Breast epithelium (tissue), 4 donors: ENCODE measurements at places on chromosomes 11 and 22.

DNA sequence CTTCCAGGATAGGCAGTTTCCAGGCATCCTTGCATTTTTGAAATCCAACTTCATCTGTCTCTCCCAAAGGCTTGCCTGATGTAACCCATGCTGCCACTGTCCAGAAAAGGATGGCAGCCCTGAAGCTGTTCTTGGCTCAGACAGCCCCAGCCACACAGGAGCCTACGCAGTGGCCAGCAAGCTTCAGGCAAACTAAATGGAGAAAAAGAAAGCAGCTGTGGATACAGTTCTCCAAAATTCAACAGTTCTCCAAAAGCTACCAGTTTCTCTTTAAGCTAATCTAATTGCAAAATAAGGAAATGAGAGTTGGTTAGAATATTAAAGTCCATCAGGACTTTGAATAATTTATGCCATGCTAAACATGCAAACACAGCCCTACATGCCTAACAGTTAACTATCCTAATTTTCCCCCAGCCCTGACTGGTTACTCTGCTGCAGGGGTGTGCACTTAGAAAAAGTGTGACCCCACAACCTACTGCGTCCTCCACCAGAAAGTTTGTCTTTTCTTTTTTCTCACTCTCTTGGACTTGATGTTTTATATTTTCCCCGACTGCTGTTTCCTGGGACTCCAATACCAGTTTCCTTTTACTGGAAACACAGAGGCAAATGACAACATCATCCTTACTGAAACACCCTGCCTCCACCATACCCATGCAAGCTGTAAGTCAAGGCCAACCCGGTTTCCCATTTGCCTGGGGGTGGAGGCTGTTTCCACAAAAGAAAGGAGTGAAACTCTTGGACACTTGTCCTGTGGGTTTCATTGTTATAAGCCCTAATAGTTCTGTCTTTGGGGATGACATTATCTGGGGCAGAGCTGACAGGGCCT, 69.1 kb upstream of the OR5AN1 start:
- no peak for DNase-seq

DNA sequence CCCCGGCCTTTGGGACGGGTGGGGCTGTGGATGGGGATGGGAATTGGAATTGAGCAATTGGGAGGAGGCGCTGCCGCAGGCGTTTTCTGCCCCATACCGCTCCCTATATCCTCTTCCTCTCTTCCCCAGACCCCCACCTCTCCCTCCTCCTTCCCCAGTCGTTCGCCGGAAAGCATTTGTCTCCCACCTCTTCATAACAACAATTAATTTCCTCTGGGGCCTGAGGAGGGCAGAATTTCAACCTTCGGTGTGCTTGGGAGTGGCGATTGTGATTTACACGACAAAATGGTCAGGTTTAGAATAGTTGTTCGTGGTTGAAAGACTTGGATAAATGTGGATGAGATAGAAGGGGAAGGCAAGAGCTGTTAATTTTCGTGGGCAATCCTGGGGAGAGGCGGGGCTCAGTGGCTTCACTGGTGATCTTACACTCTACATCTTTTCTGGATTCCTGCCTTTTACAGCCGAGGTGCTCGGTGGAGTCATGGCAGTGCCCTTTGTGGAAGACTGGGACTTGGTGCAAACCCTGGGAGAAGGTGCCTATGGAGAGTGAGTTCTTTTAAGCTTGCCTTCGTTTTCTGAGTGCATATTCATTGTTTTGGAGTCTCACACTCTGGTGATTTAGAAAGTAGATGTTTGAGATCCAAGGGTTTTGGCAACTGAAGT, 1.5 kb downstream of the CHEK1 start:
- no peak for DNase-seq

GRCh38 chr11:24739637-24740036, 242.8 kb downstream of the LUZP2 start:
- no peak for DNase-seq

- DNase-seq, result no peak
These were observed 1002.3 kb upstream of the TENM4 start for GRCh38 chr11:80443177-80443576.

GRCh38 chr22:33909911-33910310, 10.4 kb downstream of the LARGE1 start:
- no peak for DNase-seq

- no peak for DNase-seq
These were observed 4.0 kb downstream of the APOL4 start for GRCh38 chr22:36197514-36198146.

- DNase-seq, result no peak
These were observed 11.6 kb downstream of the ATXN10 start for GRCh38 chr22:45683248-45683647.

DNA sequence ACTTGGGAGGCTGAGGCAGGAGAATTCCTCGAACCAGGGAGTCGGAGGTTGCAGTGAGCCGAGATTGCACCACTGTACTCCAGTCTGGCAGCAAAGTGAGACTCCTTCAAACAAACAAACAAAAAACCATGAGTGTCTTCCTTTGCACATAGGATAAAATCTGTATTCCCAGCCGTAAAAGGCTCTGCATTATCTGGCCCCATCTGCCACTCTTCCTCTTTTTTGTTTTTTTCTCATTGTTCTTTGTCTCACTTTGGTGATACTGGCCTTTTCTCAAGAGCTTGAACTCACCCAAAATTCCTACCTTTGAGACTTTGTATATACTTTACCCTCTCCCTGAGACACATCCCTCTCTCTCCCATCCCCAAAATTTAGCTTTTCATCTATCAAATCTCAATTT, 17.6 kb downstream of the FDX1 start:
- no peak for DNase-seq

DNA sequence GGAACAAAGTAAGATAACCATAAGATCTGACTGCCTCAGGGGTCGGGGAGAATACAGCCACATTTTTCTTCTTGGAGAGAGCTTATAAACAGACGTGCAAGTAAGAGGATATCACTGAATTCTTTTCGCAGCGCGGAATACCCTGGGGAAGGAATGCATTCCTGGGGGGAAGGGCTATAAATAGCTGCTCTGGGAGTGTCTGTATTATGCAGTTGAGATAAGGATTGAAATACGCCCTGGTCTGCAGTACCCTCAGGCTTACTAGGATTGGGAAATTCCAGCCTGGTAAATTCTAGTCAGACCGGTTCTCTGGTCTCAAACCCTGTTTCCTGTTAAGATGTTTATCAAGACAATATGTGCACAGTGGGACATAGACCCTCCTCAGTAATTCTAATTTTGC, 1491.7 kb upstream of the RAG2 start:
- no peak for DNase-seq

DNA sequence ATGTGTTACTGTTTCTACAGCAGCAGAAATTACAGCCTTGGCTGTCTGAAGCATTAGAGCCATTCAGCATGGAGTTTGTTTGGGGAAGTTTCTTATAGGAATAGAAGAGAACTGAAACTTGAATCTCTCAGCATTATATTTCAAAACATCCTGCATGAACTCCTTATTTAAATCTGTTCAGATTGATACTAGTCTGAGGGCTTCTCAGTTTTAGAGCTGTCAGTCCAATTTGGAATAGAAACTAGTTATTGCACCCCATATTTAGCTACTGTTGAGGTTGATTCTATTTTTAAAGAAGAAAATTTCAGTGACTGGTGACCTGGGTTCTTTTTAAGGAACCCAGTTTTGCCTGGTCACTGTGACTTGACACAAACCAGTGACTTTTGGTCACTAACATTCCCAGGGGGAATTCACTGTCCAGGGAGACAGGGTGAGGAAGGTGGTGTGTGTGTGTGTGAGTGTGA, 126.0 kb upstream of the TTC12 start:
- DNase-seq, result no peak

- DNase-seq, result no peak
These were observed 5.4 kb downstream of the INPP5J start for GRCh38 chr22:31128156-31128555.

GRCh38 chr11:13939961-13940906, 22.3 kb upstream of the SPON1 start:
- DNase-seq, result no peak

DNA sequence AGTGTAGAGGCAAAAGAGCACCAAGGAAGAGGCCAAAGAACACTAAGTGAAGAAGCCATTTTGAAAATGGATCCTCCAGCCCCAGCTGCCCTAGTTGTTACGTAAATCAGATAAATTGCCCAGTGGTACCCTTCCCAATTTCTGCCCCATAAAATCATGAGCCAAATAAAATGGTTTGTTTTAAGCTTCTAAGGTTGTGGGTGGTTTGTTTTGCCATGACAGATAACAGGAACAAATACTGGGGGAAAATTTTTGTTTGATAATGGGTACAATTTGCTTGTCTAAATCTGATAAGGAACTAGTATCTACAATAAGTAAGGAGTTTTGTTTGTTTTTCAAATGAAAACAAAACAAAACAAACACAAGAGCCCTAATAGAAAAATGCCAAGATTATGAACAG, 30.6 kb upstream of the HSD17B12 start:
- no peak for DNase-seq

GRCh38 chr11:70544067-70544773, 145.9 kb downstream of the CTTN start:
- no peak for DNase-seq

GRCh38 chr22:39979458-39979857, 15.3 kb upstream of the FAM83F start:
- DNase-seq, result no peak

DNA sequence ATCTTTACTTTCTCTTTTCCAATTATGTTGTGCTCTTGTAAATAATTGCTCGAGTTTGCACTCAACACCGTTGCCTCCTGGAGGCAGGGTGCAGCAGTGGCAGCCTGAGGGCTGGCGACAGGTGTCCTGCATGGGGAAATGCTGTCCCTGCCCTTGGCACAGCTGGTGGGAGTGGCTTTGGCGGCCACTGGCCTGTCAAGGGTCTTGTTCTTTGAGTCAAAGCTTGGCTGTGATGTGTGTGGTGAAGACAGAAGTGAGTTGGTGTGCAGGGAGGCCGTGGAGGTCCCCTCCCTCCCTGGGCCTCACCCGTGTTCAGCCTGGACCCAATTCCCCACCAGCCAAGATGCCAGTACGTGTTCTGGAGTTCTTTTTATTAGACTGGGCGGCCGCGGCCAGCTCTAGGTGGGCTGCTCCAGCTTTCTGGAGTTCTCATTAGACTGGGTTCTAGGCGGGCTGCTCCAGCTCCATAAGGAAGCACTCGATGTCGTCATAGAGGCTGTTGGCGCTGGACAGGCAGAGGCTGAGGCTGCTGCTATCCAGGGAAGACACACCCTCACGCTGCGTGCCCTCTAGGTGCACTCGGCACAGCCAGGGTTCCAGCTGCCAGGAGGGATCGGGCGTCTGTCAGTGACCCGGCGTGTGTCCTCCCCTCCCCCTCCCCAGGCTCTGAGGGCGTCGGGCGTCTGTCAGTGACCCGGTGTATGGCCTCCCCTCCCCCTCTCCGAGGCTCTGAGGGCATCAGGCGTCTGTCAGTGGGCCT, 3.4 kb downstream of the IRF7 start:
- no peak for DNase-seq

DNA sequence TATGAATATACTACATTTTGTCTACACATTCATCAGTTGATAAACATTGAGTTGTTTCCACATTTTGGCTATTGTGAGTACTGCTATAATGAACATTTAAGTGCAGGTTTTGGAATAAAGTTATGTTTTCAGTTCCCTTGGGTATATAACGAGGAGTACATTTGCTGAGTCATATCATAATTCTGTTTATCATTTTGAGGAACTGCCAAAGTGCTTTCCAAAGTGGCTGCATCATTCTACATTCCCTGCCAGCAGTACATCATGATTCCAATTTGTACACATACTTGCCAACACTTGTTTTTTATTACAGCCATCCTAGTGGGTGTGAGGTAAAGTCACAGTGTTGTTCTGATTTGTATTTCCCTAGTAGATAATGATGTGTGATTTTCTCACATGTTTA, 1458.6 kb upstream of the TENM4 start:
- no peak for DNase-seq

DNA sequence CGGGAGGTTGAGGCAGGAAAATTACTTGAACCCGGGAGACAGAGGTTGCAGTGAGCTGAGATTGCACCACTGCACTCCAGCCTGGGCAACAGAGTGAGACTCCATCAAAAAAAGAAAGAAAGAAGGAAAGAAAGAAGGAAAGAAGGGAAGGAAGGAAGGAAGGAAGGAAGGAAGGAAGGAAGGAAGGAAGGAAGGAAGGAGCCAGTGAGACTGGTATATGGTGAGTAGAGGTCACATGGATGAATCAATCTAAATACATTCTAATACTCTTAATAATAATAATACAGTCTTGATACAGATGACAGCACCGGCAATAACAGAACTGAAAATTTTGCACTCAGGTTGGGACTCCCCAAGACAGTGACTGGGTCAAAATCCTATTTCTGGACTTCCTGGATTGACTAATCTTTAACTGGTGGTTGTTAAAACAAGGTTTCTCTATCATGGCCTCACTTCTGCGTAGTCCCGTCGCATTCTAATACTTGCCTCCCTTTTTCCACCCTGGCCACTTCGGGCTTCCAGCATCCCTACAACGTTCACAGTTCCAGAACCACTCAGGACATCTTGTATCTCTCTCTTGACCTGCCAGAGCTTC, 53.5 kb upstream of the EIF3M start:
- DNase-seq, result no peak

DNA sequence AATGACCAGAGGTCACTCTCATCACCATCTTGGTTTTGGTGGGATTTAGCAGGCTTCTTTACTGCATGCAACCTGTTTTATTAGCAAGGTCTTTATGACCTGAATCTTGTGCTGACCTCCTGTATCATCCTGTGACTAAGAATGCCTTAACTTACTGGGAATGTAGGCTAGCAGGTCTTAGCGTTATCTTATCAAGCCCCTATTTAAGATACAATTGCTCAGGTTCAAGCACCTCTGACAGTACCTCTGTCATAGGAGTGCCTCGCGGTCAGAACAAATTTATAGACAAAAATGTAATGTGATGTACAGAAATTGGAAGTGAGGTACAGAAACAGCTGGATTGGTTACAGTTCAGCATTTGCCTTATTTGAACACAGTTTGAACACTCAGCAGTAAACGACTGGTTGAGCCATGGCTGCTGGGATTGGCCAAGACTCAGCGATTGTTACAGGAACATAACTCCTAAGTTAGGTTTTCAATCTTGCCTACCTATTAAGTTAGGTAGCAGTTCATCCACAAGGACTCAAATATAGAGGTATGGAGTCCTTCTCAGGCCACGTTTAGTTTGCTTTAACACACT, 16.1 kb upstream of the TMEM123 start:
- no peak for DNase-seq

GRCh38 chr11:92460213-92460612, 235.6 kb downstream of the FAT3 start:
- no peak for DNase-seq

DNA sequence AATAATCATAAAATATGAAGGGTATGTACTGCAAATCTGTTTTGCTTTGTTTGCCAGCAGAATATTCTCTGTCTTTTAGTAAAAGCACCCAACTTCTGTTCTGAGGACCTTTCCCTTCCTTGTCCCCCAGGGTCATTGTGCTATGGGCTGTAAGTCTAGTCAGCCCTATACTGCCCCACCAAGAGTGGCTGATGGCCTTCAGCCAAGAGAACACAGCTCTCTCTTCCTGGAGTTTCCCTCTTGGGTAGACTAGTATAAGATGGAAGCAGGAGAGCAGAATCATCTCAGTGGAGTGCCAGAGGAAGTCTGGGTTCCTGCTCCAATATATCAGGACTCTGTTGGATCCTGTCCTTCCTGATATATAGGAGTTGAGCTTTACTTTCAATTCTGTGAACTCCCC, 29.0 kb downstream of the MMP13 start:
- no peak for DNase-seq
